Ammon's horn (tissue), 1 donor: ENCODE measurements at places on chromosomes 5 and 9.

DNA sequence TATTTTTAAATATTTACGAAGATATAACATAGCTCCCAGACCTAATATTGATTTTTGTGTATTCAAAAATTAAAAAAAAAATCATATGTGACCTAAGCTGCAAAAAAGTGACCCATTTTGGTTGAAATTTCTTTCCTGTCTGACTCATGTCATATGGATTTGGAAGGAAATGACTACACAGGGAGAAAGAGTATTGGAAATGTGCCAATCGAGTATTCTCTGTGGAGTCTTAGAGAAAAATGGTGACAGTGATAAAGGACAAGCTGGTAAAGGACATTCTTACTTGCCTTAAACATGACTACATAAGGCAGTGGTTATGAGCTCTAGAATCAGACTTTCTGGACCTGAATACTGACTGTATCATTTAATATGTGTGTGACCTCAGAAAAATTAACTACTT is 262.9 kb upstream of the PTPRD start:
- no peak for DNase-seq

DNA sequence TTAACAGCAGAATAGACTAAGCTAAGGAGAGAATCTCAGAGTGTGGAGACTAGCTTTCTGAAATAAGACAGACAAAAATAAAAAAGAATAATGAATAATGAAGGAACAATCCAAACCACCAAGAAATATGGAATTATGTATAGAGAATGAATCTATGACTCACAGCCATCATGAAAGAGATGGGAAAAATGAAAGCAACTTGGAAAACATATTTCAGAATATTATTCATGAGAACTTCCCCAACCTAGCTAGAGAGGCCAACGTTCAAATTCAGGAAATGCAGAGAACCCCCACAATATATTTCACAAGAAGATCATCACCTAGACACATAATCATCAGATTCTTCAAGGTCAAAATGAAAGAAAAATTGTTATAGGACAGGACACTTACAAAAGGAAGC is 349.0 kb upstream of the MPDZ start:
- DNase-seq = no peak

DNA sequence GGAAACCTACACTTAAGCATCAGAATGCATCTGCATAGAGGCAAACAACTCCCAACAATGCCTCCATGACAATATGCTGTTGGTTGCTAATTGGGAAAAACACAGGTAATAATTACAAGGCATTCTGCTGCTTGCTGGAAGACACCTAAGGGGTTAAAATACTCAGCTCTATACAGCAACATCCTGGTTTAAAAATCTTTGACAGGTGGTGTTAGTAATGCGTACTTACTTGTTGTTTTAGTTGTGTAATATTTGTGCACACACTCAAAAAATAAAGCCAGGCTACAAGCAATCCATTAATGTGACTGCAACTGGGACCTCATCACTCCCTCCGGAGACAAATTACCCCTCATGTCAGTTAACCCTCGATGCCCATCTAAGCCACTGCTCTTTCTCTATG is 126.3 kb upstream of the ELL2 start:
- DNase-seq = no peak

DNA sequence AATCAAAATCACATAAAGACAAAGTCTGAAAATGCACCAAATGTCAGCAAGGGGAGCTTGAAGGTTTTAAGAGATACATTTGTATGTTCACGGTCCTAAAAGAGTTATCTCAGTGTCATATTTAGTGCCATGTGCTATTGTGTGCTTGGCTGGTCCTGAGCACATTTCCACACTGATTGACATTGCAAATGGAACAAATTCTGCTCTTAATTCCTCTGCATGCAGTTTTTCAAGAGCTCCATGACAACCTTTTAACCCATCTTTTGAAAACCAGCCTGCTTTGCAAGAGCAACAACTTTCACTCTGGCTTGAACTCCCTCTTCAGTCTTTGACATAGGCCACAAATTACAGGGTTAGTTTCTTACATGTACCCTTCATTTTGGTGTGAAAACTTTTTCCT is 175.4 kb upstream of the ACTBL2 start:
- peak; percentile 24 for DNase-seq

DNA sequence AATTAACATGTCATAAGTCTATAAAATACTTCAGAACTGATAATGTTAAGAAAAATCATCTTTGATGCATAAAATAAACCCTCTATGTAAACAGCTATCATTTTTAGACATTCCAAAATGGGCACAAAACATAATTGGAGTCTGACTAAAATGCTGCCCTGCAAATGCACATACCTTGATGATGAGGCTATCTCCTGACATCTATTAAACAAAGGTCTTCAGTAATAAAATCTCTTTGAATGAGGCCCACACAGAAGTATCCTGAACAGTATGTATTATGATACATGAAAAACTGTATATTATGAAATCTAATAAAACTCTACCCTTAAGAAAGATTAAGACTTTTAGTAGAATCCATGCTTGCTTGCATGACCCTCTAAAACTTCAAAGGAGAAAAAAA is 66.1 kb downstream of the FBXL17 start:
- no peak for DNase-seq

DNA sequence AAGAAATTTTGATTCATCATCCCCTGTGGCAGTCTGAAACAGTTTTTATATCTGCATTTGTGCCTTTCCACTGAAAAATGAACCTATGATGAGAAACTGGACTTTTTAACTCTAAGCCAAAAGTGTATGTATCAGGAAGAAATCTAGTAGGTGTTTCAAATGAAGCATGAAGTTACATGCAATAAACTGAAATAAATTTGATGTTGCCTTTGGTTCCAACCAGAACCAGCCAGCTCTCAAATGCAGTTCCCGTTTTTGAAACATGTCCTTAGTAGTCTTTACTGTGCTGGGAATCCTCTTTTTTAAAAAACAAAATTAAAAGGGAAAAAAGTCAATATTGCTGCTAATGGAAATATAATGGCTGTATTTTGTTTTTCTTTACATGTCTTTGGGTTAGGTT is 43.9 kb downstream of the HACD4 start:
- DNase-seq = no peak

- DNase-seq = no peak
Measured at GRCh38 chr5:83785176-83785668, 64.6 kb upstream of the HAPLN1 start.

DNA sequence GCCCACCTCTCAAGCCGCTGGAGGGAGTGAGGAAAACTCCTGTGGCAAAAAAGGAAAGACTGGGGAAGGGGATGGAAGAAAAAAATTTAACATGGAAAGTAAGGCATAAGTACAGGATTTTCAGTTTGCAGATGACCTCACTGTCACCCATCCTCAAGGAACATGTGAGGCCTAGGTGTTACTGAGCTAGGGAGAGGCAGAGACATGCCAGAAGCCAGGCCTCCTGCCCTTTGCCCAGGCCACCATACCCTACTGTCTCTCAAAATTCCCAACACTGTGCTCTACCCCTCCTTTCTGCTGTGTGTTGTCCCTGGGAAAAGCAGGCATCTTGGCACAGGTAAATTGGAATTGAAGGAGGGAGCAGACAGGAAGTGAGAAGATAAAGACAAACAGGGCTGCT is 4.4 kb upstream of the MGAT1 start:
- no peak for DNase-seq

DNA sequence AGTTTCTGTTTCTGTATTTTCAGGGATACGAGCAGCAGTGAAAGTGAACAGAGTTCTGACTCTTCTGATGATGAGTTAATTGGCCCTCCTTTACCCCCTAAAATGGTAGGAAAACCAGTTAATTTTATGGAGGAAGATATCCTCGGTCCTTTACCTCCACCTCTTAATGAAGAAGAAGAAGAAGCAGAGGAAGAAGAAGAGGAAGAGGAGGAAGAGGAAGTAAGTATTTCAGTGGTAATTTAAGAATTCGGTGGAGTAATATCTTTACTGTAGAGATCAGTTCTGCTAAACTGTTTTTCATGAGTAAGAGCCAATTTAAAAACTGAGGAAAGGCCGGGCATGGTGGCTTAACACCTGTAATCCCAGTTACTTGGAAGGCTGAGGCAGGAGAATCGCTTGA is 17.2 kb downstream of the WDR70 start:
- no peak for DNase-seq

DNA sequence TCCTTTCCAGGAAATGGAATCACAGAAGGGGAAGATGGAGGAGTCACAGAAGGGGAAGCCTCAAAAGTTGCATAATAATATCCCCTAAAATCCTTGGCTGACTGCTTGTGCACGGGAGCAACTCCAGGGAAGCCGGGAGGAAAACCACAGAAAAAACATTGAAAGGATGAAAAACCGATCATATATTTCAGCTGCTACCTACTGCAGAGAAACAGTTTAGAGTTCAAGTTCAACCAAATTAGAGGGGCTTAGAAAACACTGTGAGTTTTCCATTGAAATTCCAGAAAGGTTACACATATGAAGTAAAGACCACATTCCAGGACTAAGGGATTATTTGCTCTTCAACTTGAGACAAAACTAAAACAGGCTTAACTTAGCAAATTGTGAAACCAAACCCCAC is 37.6 kb upstream of the MTAP start:
- no peak for DNase-seq
